ENCODE measurements at places on chromosomes 16 and 17. TPM values are rescaled to one million over a fixed set of nuclear protein-coding genes. Genes with fewer than 3 reads are reported as not detected.

KLHL10 gene
- polyA plus RNA-seq, result 0.03 TPM

DNA sequence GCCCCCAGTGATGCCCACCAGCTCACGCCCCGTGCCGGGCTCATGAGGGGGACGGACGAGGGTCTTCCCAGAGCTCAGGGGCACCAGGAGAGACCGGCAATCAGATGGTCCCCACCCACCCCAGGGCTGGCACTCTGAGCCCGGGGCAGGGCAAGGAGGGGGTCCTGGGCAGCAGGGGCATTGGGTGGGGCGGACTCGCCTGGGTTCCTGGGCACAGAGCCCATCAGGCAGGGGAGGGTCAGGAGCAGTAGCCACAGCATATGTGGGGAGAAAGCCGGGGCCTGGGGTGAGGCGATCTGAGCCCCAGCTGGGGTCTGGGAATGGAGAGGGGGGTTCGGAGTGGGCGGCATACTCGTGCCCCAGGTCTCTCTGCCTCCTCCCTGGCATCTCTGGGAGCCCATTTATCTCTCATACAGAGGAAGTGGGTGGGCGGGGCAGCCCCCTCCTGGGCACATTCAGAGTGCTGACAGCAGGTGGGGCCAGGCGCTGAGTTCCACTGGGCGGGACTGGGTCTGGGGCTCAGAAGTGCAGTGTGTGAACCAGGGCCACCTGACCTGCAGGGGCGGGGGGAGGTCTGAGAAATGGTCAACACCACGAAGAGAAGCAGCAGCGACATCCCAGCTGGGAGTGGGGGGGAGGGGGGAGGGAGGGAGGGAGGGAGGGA, 20.5 kb upstream of the UBE2I start:
- no peaks in the 10 kb centered on the region for H3K36me3 ChIP-seq
- no peak for DNase-seq
- H3K4me3 ChIP-seq, result no peak overlapping the region
- H3K27me3 ChIP-seq, result peaks cover 70% of the 10 kb centered on the region
- H3K4me1 ChIP-seq, result no peaks in the 10 kb centered on the region

- H3K4me3 ChIP-seq, result no peak overlapping the region
- no peaks in the 10 kb centered on the region for H3K4me1 ChIP-seq
- H3K27me3 ChIP-seq, result no peaks in the 10 kb centered on the region
- H3K27ac ChIP-seq, result no peak overlapping the region
- DNase-seq, result no peak
- no peaks in the 10 kb centered on the region for H3K36me3 ChIP-seq
These were observed 31.2 kb downstream of the NFATC3 start for GRCh38 chr16:68116256-68116867.

GRCh38 chr16:57025941-57026777, 36.8 kb downstream of the NLRC5 start:
- no peaks in the 10 kb centered on the region for H3K4me1 ChIP-seq
- no peaks in the 10 kb centered on the region for H3K27me3 ChIP-seq
- no peaks in the 10 kb centered on the region for H3K36me3 ChIP-seq

GRCh38 chr16:815861-816260, 15.3 kb upstream of the GNG13 start:
- H3K36me3 ChIP-seq, result no peaks in the 10 kb centered on the region
- H3K27ac ChIP-seq, result no peak overlapping the region
- peaks cover 3% of the 10 kb centered on the region for H3K4me1 ChIP-seq
- no peak for DNase-seq
- H3K4me3 ChIP-seq, result no peak overlapping the region

HCRT gene
- not detected for polyA plus RNA-seq

DNA sequence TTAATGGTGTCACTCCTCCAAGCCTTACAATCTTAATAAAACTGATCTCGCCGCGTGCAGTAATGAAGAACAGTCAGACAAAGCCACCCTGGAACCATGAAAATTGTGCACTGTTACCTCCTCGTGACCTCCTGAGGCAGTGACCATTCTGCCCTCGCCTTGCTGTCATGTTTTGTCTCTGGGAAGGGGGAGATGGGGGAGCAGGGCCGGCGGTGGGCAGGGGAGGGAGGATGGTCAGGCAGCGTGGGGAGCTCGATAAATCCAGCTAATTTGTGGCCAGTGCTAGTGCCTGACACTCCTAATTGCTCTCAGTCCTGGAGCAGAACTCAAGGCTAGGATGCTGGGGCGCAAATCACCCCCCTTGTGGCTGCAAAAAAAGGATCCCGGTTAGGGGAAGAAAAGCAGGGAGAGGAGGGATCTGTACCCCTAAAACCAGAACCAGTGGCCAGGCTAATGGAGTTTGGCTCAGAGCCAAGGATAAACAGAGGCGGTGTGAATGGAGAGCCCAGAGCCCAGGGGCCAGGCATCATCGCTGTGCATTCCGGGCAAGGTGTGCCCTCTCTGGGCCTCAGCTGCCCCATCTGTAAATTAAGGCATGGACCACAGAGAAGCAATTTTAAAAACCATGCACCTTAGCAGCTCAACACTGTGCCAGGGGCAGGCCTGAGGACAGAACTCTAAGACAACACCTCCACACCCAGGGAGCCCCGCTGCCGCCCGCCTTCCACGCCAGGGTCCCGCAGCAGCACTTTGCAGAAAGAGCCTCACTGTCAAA, 113.3 kb downstream of the ZNF423 start:
- no peaks in the 10 kb centered on the region for H3K36me3 ChIP-seq
- H3K4me1 ChIP-seq, result no peaks in the 10 kb centered on the region
- H3K27ac ChIP-seq, result peak overlapping the region; percentile 81
- H3K4me3 ChIP-seq, result no peak overlapping the region

GRCh38 chr16:82900559-82900958, 273.8 kb downstream of the CDH13 start:
- no peak overlapping the region for H3K4me3 ChIP-seq
- no peak for DNase-seq
- H3K27ac ChIP-seq, result no peak overlapping the region
- H3K4me1 ChIP-seq, result no peaks in the 10 kb centered on the region
- no peaks in the 10 kb centered on the region for H3K27me3 ChIP-seq

GRCh38 chr17:80850817-80851216, 140.8 kb upstream of the CHMP6 start:
- H3K36me3 ChIP-seq, result no peaks in the 10 kb centered on the region
- H3K4me3 ChIP-seq, result no peak overlapping the region
- H3K27me3 ChIP-seq, result no peaks in the 10 kb centered on the region
- H3K4me1 ChIP-seq, result no peaks in the 10 kb centered on the region
- no peak for DNase-seq

DNA sequence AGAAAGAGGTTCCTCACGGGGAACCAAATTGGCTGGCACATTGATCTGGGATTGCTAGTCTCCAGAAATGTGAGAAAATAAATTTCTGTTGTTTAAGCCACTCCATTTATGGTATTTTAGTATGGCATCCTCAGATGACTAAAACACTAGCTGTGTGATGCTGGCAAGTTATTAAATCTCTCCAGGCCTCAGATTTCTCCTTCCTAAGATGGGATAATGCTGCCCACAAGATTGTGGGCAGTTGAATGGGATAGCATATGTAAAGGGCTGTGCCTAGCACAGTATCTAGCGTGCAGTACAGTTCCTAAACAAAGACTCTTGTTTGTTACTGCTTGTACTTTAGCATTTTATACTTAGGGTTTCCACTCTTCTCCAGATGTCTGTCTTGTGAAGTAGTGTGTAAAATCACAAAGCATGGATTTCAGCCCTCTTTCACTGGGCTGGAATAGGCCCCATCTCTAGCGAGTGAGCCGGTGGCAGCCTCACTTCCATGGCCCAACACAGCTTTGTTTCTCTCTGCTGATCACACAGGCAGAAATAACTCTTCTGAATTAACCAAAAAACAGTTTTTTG, 38.2 kb upstream of the PHAF1 start:
- no peak overlapping the region for H3K4me3 ChIP-seq
- H3K27me3 ChIP-seq, result no peaks in the 10 kb centered on the region
- H3K36me3 ChIP-seq, result peaks cover 24% of the 10 kb centered on the region
- no peak for DNase-seq
- no peaks in the 10 kb centered on the region for H3K4me1 ChIP-seq

ANKRD40CL gene
- not detected for polyA plus RNA-seq

DNA sequence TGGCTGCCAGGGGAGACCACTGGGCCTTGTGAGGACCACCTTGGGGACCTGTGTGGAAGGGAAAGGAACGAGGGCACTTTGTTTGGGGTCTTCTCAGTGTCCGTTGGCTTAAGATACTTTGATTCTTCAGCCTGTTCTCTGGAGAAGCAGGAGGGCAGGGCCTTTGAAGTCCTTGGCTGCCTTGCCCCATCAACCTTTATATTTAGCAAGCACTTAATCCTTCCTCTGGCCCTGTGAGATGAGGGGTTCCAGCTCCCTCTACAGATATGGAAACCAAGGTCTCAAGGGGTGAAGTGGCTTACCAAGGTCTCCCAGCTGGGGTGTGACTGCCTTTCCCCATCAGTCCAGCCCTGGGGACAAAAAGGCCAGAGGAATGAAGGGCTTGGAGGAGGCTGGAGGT, 28.5 kb downstream of the TTYH2 start:
- no peaks in the 10 kb centered on the region for H3K36me3 ChIP-seq
- no peak overlapping the region for H3K27ac ChIP-seq
- DNase-seq, result no peak
- no peak overlapping the region for H3K4me3 ChIP-seq
- H3K4me1 ChIP-seq, result no peaks in the 10 kb centered on the region
- no peaks in the 10 kb centered on the region for H3K27me3 ChIP-seq

DNA sequence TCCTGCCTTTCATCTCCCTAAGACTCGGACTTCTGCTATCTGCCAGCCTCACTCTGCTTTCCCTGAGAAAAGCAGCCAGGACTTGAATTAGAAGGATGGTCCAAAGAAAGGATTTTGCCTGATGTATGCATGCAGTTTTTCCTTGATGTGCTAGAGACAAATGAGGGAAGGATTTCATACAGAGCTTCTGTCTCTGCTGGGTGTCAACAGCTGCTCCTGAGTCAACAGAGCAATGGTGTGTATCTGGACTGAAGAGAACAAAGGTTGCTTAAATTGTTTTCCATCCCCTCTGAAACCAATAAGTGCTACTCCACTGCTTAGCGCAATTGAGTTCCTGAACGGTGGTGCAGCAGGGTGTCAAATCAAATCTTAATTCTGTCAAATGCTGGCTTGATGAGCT, 680.6 kb upstream of the C16orf82 start:
- H3K4me1 ChIP-seq, result no peaks in the 10 kb centered on the region
- H3K27me3 ChIP-seq, result no peaks in the 10 kb centered on the region
- H3K36me3 ChIP-seq, result no peaks in the 10 kb centered on the region
- no peak for DNase-seq

DNA sequence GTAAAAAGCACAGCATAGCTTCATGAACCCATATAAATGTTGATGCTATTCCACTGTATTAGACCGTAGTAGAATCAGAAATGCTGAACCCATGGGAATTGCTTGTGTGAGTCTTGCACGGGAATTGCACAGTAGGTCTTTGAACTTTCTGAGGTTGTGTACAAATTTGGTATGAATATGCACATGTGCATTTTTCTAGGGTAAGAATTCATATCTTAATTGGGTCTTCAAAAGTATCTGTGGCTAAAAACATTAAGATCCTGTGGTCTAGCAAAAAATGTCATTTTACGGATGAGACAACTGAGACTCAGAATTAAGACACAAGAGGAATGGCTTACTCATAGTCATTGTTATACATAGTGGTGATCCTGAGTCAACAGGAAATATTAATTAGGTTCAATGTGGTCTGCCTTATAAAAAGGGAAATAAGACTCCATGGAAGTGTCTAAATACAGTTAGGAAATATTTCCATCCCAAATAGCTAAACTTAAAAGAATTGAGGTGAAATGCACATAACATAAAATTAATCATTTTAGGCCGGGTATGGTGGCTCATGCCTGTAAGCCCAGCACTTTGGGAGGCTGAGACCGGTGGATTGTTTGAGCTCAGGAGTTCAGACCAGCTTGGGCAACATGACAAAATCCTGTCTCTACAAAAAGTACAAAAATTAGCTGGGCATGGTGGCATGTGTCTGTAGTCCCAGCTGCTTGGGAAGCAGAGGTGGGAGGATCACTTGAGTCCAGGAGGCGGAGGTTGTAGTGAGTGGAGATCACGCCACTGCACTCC, 22.8 kb downstream of the TAOK1 start:
- DNase-seq, result no peak
- H3K27me3 ChIP-seq, result no peaks in the 10 kb centered on the region
- H3K27ac ChIP-seq, result peak overlapping the region; percentile 71
- H3K4me3 ChIP-seq, result no peak overlapping the region

NUFIP2 gene
- polyA plus RNA-seq, result 11.4 TPM

BIRC5 gene
- 23.5 TPM for polyA plus RNA-seq

- peaks cover 33% of the 10 kb centered on the region for H3K27me3 ChIP-seq
- no peaks in the 10 kb centered on the region for H3K4me1 ChIP-seq
- H3K27ac ChIP-seq, result no peak within 1 kb of the TSS
These were observed at the start of gene PIK3R5 for GRCh38 chr17:8965394-8966168. Gene PIK3R5, minus strand, starts transcription at chr17:8965707. Its CDS starts 54,213 bp downstream, at chr17:8911494.

GRCh38 chr16:26963109-26963508, 103.6 kb upstream of the C16orf82 start:
- no peak overlapping the region for H3K4me3 ChIP-seq
- no peaks in the 10 kb centered on the region for H3K4me1 ChIP-seq
- peak; percentile 27 for DNase-seq

GRCh38 chr16:69397821-69398521, 12.2 kb upstream of the TERF2 start:
- peak; percentile 61 for DNase-seq
- peak overlapping the region; percentile 52 for H3K27ac ChIP-seq
- H3K36me3 ChIP-seq, result no peaks in the 10 kb centered on the region
- H3K4me1 ChIP-seq, result peaks cover 3% of the 10 kb centered on the region
- no peaks in the 10 kb centered on the region for H3K27me3 ChIP-seq

GRCh38 chr17:83179374-83179773, 100.0 kb downstream of the METRNL start:
- DNase-seq, result no peak
- no peaks in the 10 kb centered on the region for H3K27me3 ChIP-seq
- no peak overlapping the region for H3K4me3 ChIP-seq
- no peak overlapping the region for H3K27ac ChIP-seq

- no peaks in the 10 kb centered on the region for H3K27me3 ChIP-seq
- H3K36me3 ChIP-seq, result no peaks in the 10 kb centered on the region
- H3K4me1 ChIP-seq, result no peaks in the 10 kb centered on the region
- H3K4me3 ChIP-seq, result no peak overlapping the region
- DNase-seq, result no peak
These were observed 192.3 kb upstream of the SALL1 start for GRCh38 chr16:51343411-51343810.

C16orf86 gene
- 5.1 TPM for polyA plus RNA-seq

GRCh38 chr17:4947010-4947410, 1.3 kb downstream of the PFN1 start:
- peaks cover 23% of the 10 kb centered on the region for H3K4me1 ChIP-seq
- H3K27ac ChIP-seq, result peak overlapping the region; percentile 97
- DNase-seq, result no peak
- no peaks in the 10 kb centered on the region for H3K27me3 ChIP-seq

CBFA2T3 gene
- not detected for polyA plus RNA-seq

CDH3 gene
- not detected for polyA plus RNA-seq

DNA sequence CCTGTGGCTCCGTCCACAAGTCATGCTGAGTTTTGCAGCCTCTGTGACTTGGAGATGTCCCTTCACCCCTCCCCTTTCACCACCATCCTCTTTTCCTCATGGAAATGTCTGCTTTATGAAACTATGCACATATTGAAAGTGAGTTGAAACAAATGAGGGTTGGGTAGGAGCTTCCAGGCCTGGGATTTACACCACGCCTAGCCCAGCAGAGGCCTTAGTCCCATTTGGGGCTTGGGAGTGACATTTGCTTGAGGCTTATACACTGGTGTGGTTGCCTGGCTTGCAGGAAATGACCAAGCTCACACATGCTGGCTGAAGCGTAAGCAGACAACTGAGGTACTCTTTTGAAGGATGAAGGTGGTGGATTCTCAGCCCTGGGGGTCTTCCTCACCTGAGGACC, 10.5 kb upstream of the SPNS1 start:
- no peak overlapping the region for H3K4me3 ChIP-seq
- no peaks in the 10 kb centered on the region for H3K27me3 ChIP-seq
- no peak overlapping the region for H3K27ac ChIP-seq
